CD8-positive, alpha-beta T cell (primary cell): ENCODE measurements at places on chromosomes 6 and 20.

DNA sequence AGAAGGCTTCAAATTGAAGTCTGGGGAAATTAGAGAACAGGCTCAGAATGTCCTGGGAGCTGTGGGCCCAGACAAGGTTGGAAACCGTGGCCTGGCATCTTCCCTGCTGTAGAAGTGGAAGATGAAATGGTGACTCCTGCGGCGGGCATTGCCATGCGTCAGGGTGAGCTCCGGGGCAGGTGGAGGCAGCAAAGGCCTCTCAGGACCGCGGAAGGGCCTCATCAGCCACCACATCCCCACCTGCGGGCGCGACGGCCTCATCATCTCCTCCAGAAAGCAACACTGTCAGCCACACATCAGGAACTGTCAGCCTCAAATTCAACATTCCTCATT lies 161.7 kb downstream of the SYNDIG1 start:
- DNase-seq: no peak

DNA sequence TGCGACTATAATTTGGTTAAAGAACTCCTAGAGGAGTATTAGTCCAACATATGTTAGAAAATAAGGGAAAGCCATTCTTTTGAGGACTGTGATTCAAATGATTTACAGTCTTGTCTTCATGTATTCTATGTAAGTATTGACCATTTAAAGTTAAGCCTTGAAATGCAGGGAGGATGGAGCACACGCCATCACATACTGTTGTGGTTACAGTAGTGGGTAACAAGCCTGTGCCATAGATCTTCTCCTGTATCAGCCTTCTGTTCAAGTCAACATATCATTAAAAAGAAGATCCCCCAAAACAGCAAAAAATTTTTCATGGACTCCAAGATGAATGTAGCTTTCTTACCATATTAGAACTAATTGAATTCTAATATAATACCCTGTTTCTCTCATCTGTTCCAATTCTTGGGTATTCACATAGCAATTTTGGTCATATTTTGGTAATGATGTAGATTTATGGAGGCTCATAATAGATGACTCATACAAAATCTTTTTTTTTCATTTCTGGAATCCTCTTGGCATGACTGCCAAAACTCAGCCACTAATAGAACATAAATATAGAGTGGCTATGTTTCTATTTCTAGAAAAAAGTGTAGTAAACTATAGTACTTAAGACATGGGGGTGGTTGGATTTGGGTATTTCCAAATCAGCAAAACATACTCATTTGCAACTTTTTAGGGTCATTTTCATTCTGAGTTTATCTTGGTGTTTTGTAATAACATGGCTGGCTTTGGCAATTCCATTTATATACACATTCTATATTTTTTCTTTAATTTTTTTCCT lies 413.5 kb downstream of the BCKDHB start:
- no peak for DNase-seq

DNA sequence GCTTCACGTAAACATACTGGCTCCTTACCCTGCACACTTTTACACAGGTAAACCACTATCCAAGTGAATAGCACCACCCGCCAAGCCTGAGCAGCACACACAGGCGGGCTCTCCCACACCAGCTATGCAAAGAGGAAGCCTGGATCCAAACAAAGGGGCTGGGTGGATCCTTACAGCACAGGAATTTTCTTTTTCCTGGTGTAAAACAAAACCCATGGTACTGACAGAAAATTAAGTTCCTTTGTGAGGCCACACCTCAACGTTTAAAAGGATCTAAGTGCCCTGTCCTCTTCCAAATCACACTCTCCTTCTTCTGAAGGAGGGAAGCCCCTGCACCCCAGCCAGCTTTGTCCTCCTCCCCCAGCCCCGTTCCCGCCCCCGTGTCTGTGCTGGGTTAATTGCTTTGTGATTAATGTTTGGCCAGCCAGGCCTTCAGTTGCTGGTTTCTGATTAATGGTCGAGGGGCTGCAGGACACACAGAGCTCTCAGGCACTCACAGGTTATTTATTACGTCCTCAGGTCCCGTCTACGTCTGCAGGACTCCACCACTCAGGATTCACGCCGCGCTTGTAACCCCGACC lies 6.1 kb downstream of the DACT2 start:
- no peak for DNase-seq

GRCh38 chr6:38702558-38703397 lies at the start of gene GLO1:
Gene GLO1, minus strand, starts transcription at chr6:38703145. Its CDS starts 91 bp downstream, at chr6:38703054.
- DNase-seq: peak; percentile 92

DNA sequence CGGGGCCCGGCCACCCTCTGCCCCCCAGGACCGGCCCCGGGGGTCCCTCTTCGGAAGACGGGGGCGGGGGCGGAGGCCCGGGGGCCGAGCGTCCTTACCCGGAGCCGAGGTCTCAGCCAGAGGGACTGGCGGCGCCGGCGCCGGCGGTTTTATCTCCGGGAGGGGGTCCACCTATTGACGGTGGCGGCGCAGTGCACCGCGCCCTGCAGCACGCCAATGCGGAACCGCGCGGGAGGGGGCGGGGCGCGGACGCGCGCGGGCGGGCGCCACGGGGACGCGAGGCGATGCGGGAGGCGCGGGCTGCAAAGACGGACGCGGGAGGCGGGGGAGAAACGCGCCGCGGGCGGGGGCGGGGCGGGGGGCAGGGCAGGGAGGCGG lies at the start of gene EEF1A2:
EEF1A2 (minus strand) TSS at position 124 of the 378 bp plus-strand sequence. CDS start 1,320 bp downstream, outside the sequence.
- DNase-seq: peak; percentile 57
